ENCODE measurements at places on chromosomes 3 and 15.

DNA sequence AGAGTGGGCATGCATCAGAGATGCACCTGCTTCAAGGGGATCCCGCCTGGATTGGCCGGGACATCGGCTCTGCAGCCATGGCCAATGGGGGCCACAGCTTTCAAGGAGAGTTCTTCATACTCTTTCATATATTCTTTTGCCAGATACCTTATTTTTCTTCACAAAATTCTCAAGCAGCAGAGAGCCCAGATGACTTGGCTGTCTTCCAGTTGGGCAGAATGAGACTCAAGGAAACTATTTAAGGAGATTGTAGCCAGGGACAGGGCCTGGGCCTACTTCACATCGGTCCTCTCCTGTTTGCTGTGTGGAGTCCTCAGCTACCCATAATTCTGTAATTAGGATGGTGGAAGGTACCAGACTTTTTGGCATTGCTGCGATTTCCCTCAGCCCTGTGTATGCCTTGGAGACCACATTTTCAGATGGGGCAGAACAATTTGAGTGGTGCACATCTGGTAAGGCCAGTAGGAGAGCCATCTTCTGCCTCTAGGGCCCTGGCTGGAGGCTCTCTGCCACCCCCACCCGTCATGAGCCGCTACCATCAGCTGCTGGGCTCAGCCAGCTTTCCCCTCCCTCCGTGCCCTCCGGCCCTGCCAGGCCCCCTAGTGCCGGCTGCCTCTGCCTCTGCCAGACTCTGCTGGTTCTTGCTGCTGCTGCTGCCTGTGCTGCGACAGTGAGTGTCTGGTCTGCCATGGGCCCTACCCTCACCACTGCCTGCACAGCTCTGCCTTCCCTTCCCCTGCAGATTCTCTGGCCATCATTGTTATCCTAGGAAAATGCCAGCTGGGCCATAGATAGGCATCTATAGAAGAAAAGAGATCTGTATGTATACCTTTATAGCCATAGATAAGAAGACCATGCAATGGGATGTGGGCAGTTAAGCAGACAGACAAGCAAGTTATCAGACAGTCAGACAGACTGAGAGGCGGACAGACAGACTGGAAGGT lies 6.7 kb downstream of the PLIN1 start:
- DNase-seq = no peak

DNA sequence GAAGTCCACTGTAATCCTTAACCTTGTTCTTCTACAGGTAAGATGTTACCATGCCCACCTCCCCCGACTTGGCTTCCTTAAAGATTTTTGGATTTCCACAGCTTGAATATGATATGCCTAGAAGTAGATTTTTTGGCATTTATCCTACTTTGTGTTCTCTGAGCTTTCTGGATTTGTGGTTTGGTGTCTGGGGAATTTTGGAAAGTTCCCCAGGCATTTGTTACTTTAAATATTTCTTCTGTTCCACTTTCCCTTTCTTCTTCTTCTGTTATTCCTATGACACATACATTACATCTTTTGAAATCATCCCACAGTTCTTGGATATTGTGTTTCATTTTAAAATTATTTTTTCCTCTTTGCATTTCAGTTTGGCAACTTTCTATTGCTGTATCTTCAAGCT lies 122.1 kb upstream of the TMEM108 start:
- DNase-seq = no peak

GRCh38 chr3:154193000-154193615 lies 71.9 kb downstream of the ARHGEF26 start:
- DNase-seq = no peak

- no peak for DNase-seq
These were observed 97.3 kb downstream of the NEK10 start for GRCh38 chr3:27271890-27272289.

GRCh38 chr15:38391191-38391590 lies 62.7 kb upstream of the FAM98B start:
- DNase-seq = no peak

DNA sequence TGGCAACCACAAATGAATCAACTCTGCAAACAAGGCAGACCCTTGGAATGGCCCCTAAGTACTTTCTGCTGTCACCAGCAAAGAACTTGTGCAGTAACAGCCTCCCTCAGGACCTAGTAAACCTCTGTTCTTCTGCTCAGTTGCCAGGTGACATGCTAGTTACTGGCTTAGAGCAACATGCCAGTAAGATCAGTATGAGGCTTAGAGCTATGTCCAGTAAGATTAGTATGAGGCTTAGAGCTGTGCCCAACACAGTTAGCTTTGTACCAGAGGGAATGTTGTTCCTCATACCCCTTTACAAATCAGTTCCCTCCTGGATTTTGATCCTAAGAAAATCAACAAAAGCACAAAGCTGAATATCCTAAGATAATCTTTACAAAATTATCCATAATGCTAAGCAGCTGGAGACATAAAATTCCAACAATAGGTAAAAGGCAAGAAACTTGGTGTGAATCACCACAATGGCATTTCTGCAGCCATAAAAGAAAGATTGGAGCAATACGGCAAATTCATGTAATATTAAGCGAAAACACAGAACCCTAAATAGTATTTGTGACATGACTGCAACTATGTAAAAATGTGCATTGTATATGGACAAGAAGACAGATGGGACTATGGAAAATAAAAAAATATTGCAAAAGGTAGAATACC lies 107.3 kb upstream of the LPP start:
- no peak for DNase-seq

DNA sequence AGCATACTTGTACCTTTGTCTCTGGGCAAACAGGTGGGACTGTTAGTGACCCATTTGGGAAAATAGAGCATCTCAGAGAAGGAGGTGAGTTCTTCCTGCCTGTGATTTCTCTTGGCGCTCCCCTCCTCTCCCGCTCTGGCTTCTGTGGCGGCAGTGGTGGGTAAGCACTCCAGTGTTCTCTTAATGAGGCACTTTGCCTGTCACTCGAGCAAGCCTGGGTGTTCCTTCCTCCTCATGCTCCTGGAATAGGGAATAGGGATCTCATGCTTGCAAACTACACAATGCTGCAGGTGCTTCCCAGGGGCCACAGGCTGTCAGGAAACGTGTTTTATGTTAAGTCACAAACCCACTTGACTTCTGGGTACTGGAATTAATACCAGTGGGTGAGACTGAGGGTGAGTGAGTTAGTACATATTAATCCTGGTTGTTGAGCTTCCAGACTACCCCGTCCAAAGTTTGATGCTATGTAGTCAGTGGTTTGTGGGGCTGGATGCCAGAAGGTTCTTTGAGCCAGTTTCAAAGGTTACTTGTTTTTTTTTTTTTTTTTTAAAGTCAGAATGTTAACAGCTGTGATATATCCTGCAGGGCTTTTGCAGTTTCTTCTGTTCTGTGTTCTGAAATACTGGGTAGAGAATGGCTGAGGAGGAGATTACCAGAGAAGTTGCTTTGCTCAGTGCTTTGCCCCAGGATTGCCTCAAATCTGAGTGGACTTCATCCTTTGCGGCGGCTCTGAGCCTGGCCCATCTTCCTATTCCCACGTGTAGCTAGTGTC lies 30.5 kb downstream of the EDEM1 start:
- DNase-seq = no peak

DNA sequence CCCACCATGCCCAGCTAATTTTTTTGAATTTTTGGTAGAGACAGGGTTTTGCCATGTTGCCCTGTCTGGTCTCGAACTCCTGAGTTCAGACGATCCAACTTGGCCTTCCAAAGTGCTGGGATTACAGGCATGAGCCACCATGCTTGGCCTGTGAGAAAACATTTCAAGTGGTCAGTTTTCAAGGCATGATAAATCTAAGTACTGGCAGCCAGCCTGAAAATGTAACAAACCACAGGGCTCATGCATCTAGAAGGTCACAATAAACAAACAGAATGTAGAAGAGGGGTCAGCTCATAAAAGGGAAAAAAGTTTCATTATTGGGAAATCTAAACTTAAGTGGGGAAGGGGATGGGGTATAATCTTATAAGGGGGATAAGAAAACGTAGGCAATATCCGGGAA lies 39.9 kb downstream of the PPCDC start:
- no peak for DNase-seq
